ENCODE measurements at places on chromosomes 6 and 20. TPM values are rescaled to one million over a fixed set of nuclear protein-coding genes. Genes with fewer than 3 reads are reported as not detected.

Gene RBPJL
- polyA plus RNA-seq = not detected

Gene PSORS1C1
- polyA plus RNA-seq = 0.10 TPM

Gene TP53TG5
- polyA plus RNA-seq = 2.0 TPM

Gene ZSCAN16
- polyA plus RNA-seq = 13.1 TPM

Gene OPRM1
- 0.08 TPM for polyA plus RNA-seq

Gene IL17A
- polyA plus RNA-seq = not detected

Gene EEF1A2
- 0.67 TPM for polyA plus RNA-seq

Gene TRERF1
- polyA plus RNA-seq = 17.2 TPM

Gene TUBE1
- 53.8 TPM for polyA plus RNA-seq

Gene RSPH4A
- 4.2 TPM for polyA plus RNA-seq

Gene RAD21L1
- polyA plus RNA-seq = not detected

Gene CCM2L
- polyA plus RNA-seq = 5.2 TPM

Gene CAGE1
- polyA plus RNA-seq = 0.38 TPM

Gene EDN1
- 3.8 TPM for polyA plus RNA-seq

Data from left kidney (tissue), 8 donors.